Stromal cell of bone marrow (primary cell): ENCODE measurements at places on chromosomes 2 and 18.

DNA sequence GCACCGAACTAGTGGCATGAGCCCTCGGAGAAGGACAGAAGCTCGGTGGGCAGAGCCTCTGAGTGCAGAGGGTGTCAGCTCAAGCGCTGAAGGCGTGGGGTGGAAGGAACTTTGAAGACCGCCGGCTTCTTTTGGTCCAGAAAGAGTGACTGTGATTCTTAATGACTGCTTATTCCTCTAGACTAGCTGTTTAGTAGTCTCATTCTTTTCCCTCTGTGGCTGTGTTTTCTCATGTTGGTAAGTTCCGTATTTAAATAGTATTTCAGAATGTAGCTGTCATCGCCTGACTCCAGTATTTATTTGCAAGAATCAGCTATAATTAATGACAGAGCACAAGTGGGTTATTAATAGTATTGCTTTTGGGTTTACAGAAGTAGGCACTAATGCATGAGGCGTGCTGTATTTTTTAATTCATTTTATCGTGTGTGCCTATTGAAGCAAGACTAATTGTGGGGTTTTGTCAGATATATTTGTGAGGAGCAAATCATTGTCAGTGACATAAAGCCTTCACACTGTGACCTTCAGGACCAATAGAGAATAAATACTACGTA, 80.8 kb upstream of the NFATC1 start:
- DNase-seq, result no peak

GRCh38 chr2:191041418-191042161, 27.6 kb upstream of the STAT1 start:
- no peak for DNase-seq

- DNase-seq, result no peak
Observed at GRCh38 chr2:227881866-227882517, 10.6 kb downstream of the DAW1 start.

DNA sequence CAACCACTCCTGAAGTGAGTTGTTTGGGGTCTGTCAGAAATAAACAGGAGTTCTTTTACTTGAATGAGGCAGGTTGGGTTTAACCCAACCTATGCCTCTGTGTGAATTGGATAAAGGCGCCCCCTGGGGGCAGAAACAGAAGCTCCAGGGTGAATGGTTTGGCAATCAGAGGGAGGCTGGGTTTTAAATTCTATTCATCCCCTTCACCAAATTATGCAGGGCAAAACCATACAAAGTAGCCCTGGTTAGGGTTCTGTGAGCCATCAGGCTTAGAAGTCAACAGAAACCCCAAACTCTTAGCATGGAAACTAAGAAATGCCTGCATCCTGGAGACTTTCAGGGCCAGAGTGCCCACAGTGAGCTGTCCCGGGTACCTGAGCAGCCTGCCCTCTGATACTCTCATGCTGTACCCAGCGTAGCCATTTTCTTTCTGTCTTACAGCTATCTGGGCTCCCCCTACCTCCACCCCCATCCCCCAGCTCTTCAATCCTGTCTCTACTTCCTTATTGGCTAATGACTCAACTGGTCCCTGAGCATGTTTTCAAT, 241.5 kb downstream of the ICOS start:
- DNase-seq, result no peak

DNA sequence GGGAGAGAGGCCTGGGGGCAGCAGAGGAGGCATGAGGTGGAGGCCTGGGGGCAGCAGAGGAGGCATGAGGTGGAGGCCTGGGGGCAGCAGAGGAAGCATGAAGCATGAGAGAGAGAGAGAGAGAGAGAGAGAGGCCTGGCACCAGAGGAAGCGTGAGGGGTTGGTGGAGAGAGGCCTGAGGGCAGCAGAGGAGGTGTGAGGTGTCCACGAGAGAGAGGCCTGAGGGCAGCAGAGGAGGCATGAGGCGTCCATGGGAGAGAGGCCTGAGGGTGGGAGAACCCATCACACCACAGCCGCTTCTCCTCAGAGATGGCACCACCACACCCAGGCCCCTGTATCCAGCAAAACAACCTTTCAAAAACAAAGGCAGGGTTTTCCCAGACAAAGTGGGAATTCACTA, 55.7 kb upstream of the KCNG2 start:
- DNase-seq, result no peak

GRCh38 chr18:74795751-74796150, 198.1 kb downstream of the ZNF407 start:
- DNase-seq, result no peak

DNA sequence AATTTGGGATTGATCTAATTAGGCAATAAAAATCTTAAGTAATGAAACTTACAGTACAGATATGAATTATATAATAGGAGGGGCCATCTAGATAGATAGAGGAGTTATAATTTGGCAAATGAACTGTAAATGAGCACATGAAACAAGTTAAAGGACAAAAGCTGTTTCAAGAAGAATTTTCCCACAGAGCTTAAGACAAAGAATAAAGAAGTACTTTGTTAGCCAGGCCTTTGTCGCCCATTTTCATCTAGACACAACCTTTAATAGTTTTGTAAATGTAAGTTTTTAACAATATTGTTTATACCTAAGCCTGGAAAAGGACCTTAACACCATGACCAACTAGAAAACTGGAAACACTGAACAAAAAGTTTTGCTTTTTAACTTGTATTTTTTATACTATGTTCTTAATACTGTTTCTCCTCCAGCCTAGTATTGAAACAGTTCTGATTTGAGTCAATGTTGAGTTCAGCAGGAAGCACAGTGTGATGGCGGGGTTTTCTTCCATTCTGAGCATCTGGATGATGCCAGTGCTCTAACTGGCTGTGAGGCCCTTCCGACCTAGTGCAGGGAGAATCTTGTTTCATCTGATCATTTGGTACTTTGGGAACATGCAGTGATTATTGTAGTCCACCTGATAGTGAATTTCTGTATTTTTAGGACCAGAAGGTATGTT, 37.6 kb downstream of the FARP2 start:
- no peak for DNase-seq

GRCh38 chr2:111246620-111247061, 125.9 kb downstream of the BCL2L11 start:
- no peak for DNase-seq
